ENCODE measurements at places on chromosomes 12 and 14. TPM values are rescaled to one million over a fixed set of nuclear protein-coding genes. Genes with fewer than 3 reads are reported as not detected.

- no peak for DNase-seq
Measured at GRCh38 chr12:78916845-78917480, 52.4 kb downstream of the SYT1 start.

DNA sequence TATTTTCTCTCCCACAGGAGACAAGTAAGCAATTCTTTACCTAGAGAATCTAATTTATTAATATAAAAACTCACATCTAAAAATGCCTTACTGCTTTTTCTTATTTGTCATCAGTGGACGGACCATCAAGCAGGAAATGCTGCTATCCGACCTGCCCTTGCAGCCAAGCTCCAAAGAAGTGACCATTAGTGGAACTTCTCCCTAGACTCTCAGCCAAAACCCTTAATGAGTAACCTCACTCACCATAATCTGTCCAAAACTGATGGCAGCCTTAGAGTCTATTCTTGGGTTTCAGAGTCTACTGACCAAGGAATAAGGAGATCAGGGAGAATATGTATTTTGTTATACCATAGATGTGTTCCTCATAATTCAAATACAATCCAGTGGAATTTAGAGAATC is 60.9 kb upstream of the CFL2 start:
- DNase-seq, result no peak

- no peak for DNase-seq
Measured at GRCh38 chr14:56730538-56731145, 79.6 kb downstream of the OTX2 start.

GRCh38 chr12:67621926-67622325 is 26.6 kb upstream of the DYRK2 start:
- DNase-seq, result no peak

GRCh38 chr12:94010307-94010706 is 138.1 kb upstream of the PLXNC1 start:
- DNase-seq, result no peak

DNA sequence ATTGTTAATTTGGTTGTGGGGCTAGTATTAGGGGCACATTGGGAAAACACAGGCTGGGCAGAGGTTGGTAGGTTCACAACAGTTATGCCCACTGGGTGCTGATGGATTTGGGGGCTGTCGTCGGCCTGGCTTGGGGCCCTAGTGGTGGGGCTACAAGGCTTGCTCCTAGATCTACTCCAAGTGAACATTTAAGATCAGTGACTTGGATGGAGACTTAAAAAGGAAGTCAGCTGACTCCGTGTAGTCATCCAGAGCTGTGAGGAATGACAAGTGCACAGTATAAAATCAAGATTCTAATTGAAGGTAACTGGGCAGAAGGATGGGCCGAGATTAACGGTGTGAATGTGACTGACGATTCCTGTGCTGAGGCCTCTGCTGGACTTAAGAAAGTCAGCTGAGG is 12.8 kb upstream of the NR4A1 start:
- no peak for DNase-seq

DNA sequence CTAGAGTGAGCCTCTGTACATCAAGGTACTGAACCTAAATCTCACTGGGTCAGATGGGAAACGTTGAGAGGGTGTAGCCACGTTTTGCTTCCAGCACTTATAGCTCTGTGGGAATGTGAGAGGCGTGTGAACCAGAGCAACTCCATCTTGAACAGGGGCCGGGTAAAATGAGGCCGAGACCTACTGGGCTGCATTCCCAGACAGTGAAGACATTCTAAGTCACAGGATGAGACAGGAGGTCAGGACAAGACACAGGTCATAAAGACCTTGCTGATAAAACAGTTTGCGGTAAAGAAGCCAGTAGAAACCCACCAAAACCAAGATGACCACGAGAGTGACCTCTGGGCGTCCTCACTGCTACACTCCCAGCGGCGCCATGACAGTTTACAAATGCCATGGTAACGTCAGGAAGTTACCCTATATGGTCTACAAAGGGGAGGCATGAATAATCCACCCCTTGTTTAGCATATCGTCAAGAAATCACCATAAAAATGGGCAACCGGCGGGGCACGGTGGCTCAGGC is 63.4 kb upstream of the NCOR2 start:
- no peak for DNase-seq

GRCh38 chr14:100604121-100604501 is 16.9 kb upstream of the BEGAIN start:
- DNase-seq, result no peak

- no peak for DNase-seq
Measured at GRCh38 chr14:22422238-22422637, 166.8 kb downstream of the DAD1 start.

- no peak for DNase-seq
Measured at GRCh38 chr12:99767809-99768208, 120.3 kb downstream of the GARIN6 start.

GRCh38 chr12:16454481-16454880 is 107.0 kb downstream of the MGST1 start:
- no peak for DNase-seq

- peak; percentile 77 for DNase-seq
Measured at GRCh38 chr12:120316798-120317223, 10.8 kb downstream of the PLA2G1B start.

GRCh38 chr12:118498171-118498570 is 121.8 kb downstream of the SUDS3 start:
- peak; percentile 2 for DNase-seq

- DNase-seq, result no peak
Measured at GRCh38 chr12:3929875-3930615, 56.8 kb upstream of the PARP11 start.

DNA sequence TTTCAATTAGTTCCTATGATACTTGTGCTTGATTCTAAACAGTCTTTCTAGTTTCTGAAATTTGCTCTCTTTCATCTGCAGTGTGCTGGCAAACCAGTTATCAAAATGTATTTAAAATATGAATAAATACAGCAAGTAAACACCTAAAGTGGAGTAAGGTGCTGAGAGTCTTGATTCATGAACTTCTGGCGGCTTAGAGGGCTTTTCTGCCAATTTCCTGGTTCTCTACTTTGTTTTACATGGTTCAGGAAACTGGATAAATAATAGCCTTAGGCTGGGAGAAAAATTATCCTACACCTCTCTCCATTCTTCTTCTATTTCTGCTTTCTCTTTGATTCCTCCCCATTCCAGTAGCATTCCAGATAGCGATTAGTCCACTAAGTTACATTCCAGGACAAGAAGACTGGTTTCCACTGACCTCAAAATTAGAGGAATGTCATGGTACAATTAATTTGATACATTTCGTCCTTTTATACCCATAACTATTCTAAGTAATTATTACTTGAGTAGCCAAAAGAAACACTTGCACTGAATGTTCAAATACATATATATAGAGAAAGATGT is 14.9 kb downstream of the ATP2B1 start:
- DNase-seq, result no peak

- no peak for DNase-seq
Measured at GRCh38 chr12:38782359-38782758, 123.0 kb downstream of the CPNE8 start.

GRCh38 chr14:45091710-45092109 is 7.8 kb downstream of the PRPF39 start:
- DNase-seq, result no peak

- peak; percentile 59 for DNase-seq
Measured at GRCh38 chr12:53096089-53096741, 1.3 kb upstream of the IGFBP6 start.

DNA sequence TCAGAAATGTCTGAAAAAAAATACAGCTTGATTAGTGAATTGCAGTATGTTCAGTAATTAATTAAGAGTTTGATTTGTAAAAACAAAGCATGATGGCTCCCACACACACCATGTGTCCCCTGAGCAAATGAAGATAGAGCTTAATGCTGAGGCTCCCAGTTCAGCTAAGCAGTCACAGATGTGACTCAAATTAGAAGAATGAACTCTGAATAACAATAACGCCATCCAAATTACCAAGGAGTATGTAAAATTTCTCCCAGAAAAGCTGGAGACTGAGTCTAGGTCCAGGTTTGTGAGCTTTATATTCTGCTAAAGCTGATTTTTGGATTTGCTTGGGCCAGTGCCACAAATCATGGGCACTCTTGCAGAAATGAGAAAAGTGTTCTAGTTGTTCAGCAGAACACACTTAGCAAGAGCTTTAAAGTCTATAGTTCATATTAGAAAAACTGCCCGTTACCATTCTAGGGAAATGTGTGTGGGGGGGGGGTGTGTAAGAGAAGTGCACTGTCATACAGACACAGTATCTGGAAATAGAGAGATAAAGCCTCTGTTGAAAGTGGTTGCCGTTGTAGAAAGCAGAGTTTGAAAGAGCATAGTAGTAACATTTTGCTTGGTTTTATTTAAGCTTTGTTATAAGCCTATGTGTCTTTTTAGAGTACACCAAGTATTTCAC is 253.1 kb downstream of the BCAT1 start:
- DNase-seq, result no peak

DNA sequence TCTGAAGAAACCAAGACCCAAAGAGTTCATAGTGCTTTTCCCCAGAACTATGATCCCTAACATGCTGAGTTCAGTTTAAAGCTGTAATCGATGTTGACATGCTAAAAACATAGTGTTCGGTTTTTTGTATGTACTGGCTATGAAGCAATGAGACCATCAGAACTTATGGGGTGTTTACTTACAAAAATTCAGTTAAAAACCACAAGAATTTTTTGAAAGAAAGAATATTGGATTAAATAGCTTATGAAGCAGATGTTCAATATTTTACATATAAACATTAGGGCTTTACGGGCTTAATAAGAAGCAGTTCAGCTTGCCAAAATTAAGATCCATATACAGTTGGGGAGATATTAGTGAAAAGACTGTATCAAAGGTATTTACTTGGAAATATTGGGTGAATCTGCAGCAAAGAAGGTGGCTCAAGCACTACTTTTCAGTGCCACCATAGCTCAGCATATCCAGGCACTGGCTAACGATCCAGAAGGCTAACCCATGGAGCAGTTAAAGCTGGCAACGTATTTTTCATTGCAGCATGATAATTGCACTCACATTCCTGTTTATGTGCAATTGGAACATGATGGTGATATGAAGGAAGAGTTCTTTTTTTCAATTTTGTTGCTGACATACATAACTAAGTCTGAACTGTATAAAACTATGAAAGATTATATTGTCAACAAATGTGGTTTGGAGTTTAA is 125.9 kb downstream of the EFCAB11 start:
- no peak for DNase-seq

DNA sequence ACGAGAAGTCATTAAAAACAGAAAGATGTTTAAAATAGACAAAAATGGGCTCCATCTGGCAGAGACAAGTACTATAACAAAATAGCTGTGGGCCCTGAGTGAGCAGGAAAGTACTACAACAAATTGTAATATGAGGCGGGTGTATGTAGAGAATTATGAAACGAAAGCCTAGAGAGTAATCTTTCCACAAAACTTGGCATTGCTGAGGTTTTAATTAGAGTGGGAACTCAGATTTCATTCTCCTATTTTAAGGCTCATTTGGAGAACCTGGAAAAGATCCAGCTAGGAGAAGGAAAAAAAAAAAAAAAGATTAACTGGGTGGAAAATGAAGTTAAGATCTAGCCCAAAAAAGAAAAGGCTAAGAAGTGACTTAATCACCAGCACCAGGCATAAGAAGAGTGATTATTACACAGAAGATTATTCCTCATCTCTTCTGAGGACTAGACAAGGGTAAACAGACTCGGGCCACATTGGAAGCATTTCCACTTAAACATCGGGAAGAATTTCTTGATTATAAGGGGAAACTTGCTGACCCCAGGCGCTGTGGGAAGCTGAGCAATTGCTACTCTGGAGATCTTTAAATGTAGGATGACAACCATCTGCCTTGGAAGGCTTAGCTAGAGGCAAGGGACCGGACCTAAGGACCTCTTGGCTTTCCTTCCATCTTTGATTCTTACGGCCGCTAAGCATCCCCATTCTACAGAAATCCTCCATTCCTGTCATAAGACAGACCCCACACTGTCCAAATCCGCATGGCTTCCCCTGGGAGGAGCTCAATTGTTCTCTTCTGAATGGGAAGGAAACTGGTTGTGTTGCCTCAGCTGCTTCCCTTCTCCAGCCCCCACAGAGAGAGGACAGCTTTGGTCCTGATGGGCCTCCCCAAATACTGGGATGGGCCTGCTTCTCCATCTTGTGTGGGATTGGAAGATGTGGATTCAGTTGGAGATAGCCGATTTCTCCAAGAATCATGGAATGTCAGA is 40.6 kb downstream of the IGF1 start:
- DNase-seq, result peak; percentile 8

DNA sequence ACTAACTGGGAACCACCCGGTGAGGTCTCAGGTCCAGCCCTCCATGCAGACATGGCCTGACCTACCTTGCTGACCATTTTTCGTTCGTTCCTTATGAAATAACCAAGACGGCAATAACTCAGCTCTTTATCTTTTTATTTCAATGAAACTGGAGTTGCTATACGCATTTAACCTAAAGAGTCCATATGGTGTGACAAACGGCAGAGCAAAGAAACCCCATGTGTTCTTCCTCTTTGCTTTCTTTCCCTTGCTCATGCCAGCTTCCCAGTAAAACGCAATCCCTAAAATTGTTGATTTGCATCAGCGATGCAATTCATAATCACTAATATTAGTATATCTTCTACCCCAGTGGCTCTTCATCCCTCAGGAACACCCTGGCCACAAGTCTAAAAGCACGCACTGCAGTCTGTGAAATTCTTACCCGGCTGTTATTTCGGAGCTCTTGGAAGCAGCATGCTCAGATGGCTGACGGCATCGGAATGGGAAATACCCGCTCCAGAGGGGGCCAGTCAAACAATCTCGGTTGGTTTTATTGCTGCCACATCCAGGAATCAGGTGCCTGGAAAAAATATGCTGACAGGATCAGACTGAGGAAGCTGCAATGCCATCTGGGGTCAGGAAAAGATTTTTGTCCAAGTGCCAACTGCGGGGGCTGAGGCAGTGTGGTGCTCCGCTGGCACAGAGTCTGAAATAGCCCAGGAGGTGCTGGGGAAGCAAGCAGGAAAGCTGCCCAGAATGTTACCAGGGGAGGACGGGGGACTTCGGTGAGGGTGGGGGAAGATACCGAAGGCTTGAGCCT is 28.2 kb upstream of the KCNA1 start:
- DNase-seq, result no peak

- no peak for DNase-seq
Measured at GRCh38 chr14:96261053-96261452, 5.0 kb downstream of the BDKRB1 start.

DNA sequence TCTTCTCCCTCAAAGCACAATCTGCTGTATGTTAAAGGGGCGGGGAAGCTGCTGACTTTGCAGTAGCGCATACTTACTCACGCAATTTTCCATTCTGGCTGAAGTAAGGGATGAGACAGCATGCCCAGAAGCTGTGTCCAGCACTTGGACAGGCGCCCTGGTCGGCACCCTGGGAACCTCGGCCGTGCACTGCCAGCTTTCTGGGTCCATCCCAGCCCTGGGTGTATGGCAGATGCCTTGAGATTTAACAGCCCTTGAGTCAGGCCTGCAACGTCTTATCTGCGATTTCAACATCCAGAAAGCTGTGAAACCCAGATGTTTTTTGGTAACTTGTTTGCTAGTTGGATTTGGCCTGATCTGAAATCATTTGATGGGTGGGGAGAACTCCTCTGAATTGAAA is 16.1 kb downstream of the EML1 start:
- DNase-seq, result peak; percentile 17

The ACTR6 gene
- polyA plus RNA-seq, result 27.9 TPM

The B4GALNT3 gene
- polyA plus RNA-seq, result 5.9 TPM

The DBX2 gene
- 0.01 TPM for polyA plus RNA-seq

The SH2B3 gene
- 10.8 TPM for polyA plus RNA-seq

The ISCA2 gene
- polyA plus RNA-seq, result 34.7 TPM

The CBLN3 gene
- 5.6 TPM for polyA plus RNA-seq

The CYP27B1 gene
- polyA plus RNA-seq, result 1.8 TPM

The DHRS2 gene
- 0.84 TPM for polyA plus RNA-seq
